ENCODE measurements at places on chromosomes 4 and X.

DNA sequence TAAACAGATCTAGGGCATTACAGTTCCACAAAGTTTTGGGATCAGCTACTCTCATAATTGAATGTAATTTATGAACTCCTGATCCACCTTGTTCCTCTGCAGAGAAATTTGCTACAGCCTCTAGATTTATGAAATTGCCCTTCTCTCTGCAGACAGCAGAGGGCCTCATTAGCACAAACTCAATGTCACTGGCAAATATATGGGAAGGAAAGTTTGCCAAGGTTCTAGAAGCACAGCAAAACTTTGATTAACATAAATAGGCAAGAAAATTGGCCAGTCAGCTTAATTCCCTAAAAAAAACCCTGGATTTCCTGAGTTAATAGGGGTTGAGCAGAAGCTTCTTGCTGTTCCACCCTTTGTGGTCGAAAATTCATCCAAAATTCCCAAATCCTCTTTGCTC, 31.5 kb downstream of the PRPS1 start:
- no peak for DNase-seq

DNA sequence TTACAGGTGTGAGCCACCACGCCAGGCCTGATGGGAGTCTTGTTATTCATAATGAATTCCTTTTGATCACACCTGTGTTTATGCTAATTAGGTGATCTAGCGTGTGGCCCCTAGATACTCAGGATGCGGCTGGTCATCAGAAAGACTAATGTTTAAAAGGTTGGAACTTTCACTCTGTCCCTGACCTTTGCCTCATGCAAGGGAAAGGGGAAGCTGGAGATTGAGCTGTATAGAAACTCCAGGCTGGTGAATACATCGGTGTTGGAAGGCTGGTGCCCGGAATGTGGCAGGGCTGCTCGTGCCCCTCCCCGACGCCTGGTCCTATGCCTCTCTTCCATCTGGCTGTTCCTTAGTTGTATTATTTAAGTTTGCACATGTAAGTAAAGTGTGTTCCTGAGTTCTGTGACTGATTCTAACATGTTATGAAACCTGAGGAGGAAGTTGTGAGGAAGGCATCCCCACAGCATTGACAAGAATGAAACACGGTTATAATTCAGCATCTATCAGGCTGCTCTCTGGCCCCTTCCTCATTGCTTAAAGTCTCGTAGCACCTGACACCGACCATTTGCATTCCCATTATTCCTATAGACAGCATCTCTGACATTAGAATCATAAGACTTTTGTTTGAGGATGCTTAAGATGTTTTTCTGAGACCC, 28.9 kb downstream of the CASP3 start:
- DNase-seq, result no peak

DNA sequence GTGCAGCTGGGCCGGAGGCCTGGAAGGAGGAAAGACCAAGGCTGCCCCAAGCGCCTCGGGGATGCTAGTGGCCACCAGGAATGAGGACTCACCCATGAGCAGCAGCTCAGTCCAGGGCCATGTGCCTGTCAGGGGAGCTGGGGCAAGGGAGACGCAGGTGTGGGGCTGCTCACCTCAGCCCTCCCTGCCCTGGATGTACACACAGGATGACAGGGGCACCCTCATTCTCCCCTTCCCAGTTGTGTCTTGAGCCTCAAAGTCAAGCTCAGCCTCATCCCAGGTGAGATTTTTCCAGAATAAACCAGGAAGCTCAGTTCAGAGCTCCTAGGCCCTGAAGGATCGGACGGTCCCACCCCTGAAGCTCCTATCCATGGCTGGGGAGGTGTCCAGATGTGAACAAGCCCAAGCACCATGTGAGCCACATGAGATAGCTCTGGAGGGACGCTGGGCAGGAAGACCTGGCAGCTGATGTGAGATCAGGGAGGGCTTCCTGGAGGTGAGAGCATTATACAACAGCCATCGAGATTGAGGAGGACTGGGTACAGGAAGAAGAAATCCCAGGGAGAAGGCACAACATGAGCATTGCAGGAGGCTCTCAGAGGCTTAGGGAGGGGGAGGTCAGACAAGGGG, 23.0 kb downstream of the HTRA3 start:
- DNase-seq, result no peak

DNA sequence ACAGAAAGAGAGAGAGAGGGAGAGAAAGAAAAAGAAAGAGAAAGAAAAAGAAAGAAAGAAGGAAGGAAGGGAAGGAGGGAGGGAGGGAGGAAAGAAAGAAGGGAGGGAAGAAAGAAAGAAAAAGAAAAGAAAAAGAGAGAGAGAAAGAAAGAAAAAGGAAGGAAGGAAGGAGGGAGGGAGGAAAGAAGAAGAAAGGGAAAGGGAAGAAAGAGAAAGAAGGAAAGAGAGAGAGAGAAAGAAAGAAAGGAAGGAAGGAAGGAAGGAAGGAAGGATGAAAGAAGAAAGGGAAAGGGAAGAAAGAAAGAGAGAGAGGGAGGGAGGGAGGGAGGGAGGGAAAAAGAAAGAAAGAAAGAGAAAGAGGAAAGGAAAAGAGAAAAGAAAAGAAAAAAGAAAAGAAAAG, 10.8 kb downstream of the OPHN1 start:
- DNase-seq, result no peak

DNA sequence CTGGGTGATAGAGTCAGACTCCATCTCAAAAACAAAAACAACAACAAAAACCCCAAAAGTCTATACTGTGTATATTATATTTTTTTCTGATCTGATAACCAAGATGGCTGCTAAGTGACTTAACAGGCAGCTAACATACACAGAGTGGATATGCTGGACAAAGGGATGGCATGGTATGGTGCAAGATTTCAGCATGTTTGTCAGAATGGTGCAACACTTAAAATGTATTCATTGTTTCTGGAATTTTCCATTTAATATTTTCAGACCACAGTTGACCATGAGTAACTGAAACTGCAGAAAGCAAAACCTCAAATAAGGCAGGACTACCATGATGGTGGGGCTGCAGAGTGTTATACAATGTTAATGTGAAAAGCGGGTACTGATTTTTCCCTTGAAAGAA, 6.1 kb upstream of the BOD1L1 start:
- no peak for DNase-seq

GRCh38 chr4:105293360-105293759, 146.7 kb downstream of the TET2 start:
- no peak for DNase-seq

- no peak for DNase-seq
These were observed 109.8 kb downstream of the SORBS2 start for GRCh38 chr4:185702147-185702663.

DNA sequence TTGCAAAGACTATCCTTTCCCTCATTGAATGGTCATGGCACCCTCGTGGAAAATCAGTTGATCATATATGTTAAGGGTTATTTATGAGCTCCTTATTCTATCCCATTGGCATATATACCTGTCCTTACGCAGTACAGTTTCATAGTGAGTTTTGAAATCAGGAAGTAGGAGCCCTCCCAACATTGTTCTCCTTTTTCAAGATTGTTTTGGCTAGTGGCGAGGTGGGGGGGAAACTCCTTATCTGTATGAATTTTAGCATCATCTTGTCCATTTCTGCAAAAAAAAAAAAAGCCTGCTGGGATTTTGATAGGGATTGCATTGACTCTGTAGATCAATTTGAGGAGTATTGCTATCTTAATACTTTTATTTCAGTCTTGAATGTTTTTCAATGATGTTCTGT, 2.5 kb upstream of the USP9X start:
- DNase-seq, result no peak

Measured in HuH-7 (cell line).